SJSA1 (cell line): ENCODE measurements at places on chromosomes 3 and 15.

DNA sequence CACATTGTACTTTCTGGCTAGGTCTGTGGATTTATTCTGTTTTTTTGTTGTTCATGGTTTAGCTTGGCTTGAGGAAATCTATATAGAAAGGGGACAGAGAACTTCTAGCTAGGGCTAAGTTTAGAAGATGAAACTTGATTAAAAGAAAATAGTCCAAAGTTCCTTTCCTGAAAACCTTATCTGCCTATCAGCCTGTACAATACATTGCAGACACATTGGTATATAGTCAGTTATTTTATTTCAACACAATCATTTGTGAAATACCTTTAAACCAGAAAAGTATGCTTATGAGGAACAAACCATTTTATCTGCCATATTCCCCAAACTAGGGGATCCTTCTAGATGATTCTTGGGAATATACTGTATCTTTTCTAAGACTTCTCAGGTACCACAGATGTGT is 147.3 kb upstream of the CGNL1 start:
- DNase-seq, result no peak

- DNase-seq, result no peak
Measured at GRCh38 chr3:9745521-9745920, 4.2 kb upstream of the OGG1 start.

DNA sequence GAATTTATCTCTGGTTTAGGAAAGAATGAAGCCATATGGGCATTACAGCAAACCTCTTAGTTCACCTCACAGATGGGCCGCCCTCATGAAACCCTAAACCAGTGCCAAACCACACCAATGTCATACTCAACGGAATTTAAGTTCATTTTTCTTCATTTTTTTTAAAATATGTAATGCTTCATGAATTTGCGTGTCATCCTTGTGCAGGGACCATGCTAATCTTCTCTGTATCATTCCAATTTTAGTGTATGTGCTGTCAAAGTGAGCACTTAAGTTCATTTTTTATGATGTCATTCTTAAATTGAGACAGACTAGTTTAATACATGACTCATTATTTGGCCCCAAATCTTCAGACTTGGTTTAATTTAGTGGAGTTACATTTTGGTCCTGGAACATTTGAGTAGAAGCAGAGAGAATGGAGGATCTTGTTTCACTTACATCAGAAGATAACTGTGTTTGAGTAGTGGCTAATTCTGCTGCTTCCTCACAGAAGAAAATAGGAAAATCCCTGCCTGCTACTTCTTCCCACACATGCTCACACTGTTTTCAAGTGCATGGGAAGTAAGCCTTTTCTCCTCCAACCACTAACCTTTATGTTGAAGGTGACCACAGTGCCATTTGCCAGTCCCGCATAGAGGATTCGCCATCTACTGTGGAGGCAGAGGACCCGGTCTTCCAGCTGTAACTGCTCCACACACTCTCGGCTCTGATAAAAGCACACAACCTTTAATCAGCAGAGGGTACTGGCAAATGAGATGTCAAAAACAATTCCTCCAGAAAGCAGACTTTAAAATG is 63.3 kb downstream of the ZNF106 start:
- no peak for DNase-seq

- no peak for DNase-seq
Measured at GRCh38 chr3:197950677-197951061, 679 bp downstream of the RPL35A start.

GRCh38 chr3:48585411-48585810 is 9.7 kb downstream of the COL7A1 start:
- DNase-seq, result no peak

GRCh38 chr3:10744098-10744465 is 71.9 kb upstream of the SLC6A11 start:
- no peak for DNase-seq
